Heart left ventricle (tissue), 16 donors: ENCODE measurements at places on chromosomes 2 and 18. TPM values are rescaled to one million over a fixed set of nuclear protein-coding genes. Genes with fewer than 3 reads are reported as not detected.

- H3K27ac ChIP-seq: no peak overlapping the region
- no peaks in the 10 kb centered on the region for H3K36me3 ChIP-seq
- H3K4me1 ChIP-seq: peaks cover 27% of the 10 kb centered on the region
- DNase-seq: no peak
Observed at GRCh38 chr18:44856157-44856556, 175.5 kb downstream of the SETBP1 start.

PAX3 gene
- not detected for total RNA-seq

HOXD1 gene
- total RNA-seq: 0.16 TPM

TNFAIP6 gene
- total RNA-seq: 8.1 TPM

GRCh38 chr2:132621131-132621875 lies 48.7 kb downstream of the LYPD1 start:
- H3K27me3 ChIP-seq: no peaks in the 10 kb centered on the region
- DNase-seq: peak; percentile 42
- no peaks in the 10 kb centered on the region for H3K4me1 ChIP-seq
- H3K36me3 ChIP-seq: no peaks in the 10 kb centered on the region
- no peak overlapping the region for H3K27ac ChIP-seq
